Astrocyte of the cerebellum (primary cell): ENCODE measurements at places on chromosomes 7 and 10.
A peak's percentile ranks its signal among the peaks of the same experiment; 100 is the strongest.

DNA sequence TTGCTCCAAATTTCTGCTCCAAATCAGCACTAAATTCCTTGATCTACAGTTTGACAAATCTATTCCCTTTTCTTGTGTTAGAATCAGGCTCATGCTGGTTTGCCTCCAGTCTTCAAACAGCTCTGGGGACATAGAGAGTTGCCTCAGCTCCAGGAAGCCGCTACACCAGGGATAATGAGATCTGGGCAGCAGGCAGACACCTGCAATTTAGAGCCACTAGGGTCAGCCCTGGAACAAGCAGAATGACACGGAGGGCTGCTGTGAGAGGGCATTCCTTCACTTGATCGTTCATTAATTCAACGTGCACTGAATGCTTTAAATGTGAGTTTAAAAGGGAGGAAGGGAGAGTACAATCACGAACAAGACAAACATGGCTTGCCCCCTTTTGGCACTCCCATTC is 3.7 kb upstream of the ELMO1 start:
- DNase-seq: no peak

DNA sequence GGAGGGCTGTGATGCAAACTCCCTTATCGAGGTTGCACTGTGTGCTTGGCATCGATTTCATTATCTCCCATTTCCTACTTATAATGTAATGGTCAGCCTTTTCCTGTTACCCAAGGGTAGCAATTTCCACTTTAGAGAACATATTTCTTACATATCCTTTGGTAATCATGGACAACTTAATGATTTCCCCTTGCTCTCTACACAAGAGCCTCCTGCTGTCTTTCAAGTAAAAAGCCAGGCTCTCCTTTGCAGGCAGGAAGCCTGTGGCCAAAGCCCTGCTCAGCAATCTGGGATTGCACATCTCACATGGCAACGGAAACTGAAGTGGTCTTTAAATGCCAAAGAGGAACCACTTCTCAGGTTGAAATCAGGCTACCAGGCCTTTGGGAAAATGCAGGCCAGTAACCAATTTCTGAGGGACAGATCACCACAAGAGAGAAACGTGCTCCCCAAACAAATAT is 86.7 kb upstream of the IKZF1 start:
- DNase-seq: no peak

DNA sequence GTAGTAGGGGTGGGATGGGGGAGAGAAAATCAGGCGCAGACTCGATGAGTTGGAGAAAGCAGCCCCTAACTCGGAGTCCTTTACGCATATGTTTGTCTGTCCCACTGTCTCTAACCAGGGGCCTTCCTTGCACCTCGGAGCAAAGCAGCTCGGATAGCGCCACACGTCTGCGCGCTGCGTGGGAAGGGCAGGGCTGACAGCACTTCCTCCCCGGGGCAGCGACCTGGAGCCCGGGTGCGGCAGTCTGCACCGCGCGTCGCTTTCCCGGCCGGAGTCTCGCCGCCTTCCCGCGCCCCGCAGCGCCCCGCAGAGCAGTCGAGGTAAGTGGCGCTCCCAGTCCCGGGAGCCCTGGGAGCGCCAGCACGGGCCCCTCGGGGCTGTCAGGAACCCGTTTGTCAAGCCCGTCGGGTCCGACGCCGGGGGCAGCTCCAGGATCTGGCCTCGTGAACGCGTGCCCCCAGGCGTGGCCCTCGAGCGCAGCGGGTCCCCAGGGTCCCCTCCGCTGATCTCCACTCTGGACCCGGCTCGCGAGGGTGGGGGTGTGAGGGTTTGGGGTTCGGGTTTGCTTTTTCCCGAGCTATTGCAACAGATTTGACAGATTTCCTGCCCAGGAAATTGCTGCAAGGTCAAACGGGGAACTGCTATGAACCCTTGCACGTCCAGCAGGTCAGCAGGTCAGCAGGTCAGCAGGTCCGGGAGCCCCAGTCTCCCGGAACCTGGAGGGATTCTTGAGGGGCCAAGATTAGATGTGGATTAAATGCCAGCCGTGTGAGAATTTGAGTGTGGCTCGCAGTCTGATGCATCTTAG is 597 bp downstream of the APBB1IP start:
- no peak for DNase-seq

GRCh38 chr7:85038466-85038865 is 148.4 kb downstream of the SEMA3D start:
- no peak for DNase-seq

DNA sequence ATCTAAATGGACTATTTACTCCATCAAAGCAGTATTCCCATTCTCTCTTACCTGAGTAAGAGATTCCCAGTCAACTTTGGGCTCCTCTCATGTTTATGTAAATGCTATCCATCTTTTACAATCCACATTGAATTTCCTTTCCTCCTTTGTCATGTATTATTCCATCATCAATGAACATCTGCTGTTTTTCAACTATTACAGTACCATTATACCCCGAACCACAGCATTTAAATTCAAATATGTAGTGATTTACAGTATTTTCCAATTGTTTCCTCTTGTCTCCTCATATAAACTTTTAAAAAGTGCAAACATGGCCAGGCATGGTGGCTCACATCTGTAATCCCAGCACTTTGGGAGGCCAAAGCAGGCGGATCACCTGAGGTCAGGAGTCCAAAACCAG is 20.3 kb downstream of the PCLO start:
- DNase-seq: no peak

- peak; percentile 68 for DNase-seq
Observed at GRCh38 chr7:137820677-137821420, 25.9 kb downstream of the DGKI start.

DNA sequence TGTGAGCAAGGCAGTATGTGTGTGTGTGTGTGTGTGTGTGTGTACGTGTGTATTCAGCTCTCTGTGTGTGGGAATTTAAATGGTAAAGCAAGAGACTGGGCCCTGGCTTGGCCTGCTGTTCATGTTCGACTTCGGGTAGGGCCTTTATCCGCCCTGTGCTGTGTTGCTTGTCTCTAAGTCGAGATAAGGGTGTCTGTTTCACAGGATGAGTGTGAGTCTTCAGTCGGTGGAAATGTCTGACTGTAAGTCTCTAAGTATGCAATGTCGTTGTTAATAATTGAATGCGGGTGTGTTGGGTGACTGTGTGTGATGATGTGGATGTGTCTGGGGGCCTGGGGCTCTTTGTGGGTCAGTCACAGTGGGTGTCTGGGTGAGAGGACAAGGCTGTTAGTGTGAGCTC is 34.8 kb downstream of the HIF1AN start:
- no peak for DNase-seq

GRCh38 chr7:157928171-157928794 is 591.5 kb downstream of the DNAJB6 start:
- DNase-seq: no peak

GRCh38 chr7:159030490-159031134 is 114.1 kb downstream of the VIPR2 start:
- DNase-seq: no peak
